WERI-Rb-1 (cell line): ENCODE measurements at places on chromosomes 16 and 17.

DNA sequence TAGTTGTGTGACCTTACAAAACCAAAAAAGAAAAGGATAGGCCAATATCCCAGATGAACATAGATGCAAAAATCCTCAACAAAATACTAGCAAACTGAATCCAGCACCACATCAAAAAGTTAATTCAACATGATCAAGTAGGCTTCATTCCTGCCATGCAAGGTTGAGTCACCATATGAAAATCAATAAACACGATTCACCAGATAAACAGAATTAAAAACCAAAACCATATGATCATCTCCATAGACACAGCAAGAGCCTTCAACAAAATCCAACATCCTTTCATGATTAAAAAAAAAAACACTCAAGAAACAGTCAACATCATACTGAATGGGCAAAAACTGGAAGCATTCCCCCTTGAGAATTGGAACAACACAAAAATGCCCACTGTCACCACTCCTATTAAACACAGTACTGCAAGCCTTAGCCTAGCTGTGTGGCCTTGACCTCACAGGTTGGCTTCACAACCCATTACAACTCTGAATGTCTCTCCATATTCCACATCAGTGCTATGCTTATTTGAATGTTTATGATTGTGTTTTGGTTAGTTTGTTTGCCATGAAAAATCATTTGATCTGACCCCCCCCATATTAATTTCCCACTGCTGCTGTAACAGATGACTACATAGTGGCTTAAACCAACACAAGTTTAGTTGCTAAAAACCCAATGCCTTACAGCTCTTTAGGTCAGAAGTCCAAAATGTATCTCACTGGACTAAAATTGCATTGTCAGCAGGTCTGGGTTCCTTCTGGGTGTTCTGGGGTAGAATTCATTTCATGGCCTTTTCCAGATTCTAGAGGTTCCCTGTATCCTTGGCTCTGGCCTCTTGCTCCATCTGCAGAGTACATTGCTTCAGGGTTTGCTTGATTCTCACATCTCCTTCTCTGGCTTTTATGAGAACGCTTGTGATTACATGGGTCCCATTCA, 257.1 kb upstream of the DYNLRB2 start:
- DNase-seq: no peak

DNA sequence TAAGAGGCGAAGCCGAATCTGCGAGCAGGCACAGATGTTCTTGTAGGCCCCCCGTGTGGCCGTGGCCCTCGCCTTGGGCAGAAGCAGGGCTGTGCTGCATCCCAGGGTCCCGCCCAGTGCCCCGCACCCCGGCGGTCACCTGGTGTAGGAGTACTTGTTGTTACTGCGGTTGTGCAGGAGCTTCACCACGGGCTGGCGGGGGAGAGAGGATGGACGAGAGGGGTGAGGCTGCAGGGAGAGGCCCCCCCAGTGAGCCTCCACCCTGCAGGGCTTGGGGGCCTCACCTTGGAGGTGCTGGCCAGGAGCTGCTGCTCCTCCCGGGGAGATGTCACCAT, 11.4 kb downstream of the ASPHD1 start:
- DNase-seq: no peak

GRCh38 chr16:50924759-50925545, 183.1 kb downstream of the CYLD start:
- no peak for DNase-seq

DNA sequence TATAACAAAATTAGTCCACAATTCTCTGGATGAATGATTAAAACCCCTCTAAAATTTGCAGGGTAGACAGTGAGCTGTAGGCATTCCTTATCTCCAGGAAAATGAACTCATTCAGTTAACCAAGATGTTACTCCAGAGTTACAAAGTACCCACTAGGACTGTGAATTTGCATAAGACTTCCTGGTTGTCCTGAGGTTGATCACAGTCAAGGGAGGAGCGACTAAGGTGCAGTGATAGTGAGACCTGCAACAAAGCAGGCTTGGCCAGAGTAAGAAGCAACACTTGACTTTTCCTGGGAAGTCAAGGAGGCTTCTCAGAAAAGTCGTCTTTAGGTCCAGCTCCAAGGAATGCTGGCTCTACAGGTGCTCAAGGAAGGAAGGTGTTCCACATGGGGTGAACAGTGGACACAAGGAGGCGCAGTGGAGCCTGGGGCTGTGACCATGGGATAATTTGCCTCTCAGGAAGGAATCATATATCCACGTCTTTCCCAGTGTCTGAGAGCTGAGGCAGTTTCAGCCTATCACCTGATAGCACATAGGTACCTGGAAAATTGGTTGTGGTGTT, 821.1 kb upstream of the EEF2KMT start:
- DNase-seq: peak; percentile 18

- DNase-seq: no peak
Measured at GRCh38 chr17:77287432-77288068, 146.8 kb downstream of the SEC14L1 start.

GRCh38 chr17:50832864-50833381, 2.5 kb upstream of the WFIKKN2 start:
- no peak for DNase-seq

- DNase-seq: no peak
Measured at GRCh38 chr17:6555331-6556120, 829 bp downstream of the PITPNM3 start.

DNA sequence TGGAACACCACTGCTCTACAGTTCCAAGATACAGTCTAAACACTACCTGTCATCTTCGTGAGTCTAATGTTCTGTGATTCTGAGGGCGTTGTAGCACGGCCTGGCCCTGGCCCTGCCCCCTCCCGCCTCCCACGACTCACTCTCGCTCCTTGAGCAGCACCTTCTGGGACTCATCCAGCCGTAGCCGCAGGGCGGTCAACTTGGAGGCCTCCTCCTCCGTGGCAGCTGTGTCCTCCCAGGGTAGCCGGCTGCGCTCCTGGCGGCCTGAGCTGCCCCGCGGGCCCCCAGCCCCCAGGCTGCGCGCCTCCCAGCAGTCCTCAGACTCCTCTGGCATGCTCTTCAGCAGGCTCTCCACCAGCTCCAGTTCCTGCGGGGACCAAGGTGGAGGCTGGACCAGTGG, 10.6 kb downstream of the CCDC102A start:
- DNase-seq: peak; percentile 77

DNA sequence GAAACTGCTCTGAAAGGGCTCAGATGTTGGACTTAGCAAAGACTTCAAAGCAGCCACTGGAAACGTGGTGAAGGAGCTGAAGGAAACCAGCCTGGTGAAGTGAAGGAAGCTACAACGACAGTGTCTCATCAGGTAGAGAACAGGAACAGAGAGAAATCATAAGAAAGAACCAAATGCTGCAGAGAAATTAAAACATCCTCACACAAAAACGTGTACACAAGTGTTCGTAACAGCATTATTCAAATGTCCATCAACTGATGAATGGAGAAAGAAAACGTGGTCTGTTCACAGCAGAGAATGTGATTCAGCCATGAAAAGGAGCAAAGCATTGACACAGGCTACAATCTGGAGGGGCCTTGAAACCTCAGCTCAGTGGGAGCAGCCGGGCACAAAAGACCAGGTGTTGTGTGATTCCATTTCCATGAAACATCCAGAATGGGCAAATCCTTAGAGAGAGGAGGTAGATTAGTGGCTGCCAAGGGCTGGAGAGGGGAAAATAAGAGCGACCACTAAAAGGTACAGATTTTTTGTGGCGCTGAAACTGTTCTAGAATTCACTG, 26.9 kb downstream of the IFT140 start:
- DNase-seq: no peak

GRCh38 chr17:81031566-81032550, 3.1 kb upstream of the BAIAP2 start:
- DNase-seq: no peak

GRCh38 chr16:35186045-35186759, 1726.8 kb downstream of the TP53TG3F start:
- no peak for DNase-seq

DNA sequence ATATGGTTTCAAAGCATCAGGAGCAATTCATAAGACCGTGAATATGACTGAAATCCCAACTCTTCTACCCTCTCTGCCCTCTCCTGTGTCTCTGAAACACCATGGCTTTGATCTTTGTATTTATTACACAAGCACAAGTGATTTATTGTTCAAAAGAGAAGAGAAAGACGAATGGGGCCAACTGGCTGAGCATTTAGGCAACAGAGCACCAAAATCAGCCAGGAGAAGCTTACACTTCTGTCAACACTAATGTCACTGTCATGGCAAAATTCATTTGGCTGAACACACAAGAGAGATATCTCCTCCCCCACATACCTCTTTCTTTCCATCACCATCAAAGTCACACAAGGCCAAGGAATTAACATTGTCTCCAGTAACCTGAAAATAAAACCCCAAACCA, 9.3 kb downstream of the BBS2 start:
- DNase-seq: no peak

DNA sequence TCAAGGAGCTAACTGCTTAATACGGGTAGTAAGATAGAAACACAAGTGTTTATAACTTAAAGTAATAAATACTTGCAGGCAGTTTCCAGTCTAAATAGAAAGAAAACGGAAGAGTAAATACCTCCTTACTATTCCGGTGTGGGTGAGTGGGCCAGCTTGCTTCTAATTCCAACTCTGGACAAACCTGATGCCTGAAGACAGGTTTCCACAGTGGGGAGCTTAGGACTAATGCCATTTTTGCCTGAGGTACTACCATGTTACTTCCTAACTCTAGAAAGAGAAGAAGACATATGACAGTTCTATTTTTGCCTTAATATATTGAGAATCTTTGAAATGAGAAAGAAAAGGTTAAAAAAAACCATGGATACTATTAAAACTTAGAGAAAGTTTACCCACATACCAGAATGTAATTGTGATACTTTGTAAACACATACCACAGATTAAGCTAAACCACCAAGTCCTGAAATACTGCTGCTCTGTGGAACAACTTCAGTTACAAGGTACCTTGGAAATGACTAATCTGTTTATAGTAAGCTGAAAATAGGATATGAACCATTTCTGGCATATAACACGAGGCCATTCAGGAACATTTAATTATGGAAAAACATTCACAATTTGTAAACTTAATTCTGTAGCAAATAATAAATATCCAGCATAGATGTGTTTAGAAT, 70.2 kb downstream of the ZZEF1 start:
- DNase-seq: no peak

GRCh38 chr17:35645923-35646322, 58.8 kb downstream of the AP2B1 start:
- DNase-seq: no peak

DNA sequence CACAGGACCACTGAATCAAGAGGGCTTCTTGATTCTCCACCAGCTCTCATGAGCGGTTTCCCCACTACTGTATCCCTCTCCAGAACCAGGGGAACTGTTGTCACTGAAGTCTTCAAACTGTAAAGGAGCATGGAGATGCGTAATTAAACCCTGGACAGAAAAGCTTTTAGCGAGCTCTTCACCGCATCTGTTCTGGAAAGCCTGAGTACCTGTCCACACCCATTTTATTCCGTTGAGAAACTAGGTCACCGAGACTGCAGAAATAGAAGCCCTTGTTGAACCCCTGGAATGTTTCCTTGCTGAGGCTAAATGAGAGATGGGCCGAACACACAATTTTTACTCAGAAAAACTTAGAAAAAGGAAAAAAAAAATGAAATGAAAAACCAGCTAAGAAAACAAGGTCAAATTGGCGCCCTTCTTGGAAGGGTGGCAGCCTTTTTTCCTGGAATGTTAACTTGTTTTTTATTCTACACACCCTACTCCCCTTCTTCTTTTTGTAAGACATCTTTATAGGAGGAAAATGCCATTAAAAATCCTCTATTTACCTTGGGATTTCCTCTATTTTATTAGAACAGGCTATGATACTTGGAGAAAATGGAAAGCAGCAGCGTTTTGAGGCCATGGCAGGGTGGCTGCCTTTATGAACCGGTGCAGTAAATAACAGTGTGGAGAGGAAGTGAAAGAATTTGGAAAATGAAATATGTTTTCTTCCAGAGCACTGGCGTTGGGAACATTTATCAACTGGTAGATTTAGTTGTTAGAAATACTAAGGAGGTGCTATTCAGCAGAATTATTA, 52.6 kb upstream of the CRISPLD2 start:
- DNase-seq: no peak

GRCh38 chr16:79164388-79164995, 436.0 kb downstream of the MAF start:
- DNase-seq: no peak

- no peak for DNase-seq
Measured at GRCh38 chr17:76036497-76037261, 9.6 kb upstream of the EVPL start.

- DNase-seq: peak; percentile 75
Measured at GRCh38 chr17:45248132-45248957, 13.5 kb downstream of the SPATA32 start.

- DNase-seq: no peak
Measured at GRCh38 chr17:42002792-42003301, 14.4 kb downstream of the DNAJC7 start.

GRCh38 chr16:56226845-56227525, 35.7 kb downstream of the GNAO1 start:
- DNase-seq: no peak

GRCh38 chr17:12041312-12041711, 20.6 kb downstream of the MAP2K4 start:
- DNase-seq: no peak

- peak; percentile 23 for DNase-seq
Measured at GRCh38 chr16:23013484-23013883, 135.8 kb downstream of the USP31 start.

DNA sequence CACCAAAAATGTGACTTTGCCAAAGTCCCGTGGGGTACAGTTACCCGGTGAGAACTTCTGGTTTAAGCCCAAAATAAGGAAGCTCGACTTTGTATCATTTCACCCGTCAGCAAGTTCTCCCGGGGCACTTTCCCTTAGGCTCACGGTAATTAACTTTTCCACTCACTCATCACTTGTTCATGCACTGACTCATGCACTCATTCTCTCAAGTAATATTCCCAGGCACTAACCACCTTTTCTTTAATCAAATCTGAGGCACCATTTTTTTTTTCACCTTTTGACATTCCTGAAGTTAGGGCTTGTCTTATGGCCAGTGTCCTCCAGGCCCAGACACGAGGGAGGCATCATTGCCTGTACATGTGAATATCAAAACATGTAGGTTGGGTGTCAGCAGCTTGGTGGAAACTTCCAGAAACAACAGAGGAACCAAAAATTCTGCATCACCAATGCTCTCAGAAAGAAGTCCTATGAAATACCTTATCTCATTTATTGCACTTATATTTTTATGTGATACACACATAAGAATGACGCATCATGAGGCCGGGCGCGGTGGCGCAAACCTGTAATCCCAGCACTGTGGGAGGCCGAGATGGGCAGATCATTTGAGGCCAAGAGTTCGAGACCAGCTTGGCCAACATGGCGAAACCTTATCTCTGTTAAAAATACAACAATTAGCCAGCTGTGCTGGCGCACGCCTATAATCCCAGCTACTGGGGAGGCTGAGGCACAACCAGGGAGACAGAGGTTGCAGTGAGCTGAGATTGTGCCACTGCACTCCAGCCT, 36.1 kb upstream of the ATP2C2 start:
- DNase-seq: no peak
